Progenitor cell of endocrine pancreas (in vitro differentiated cells): ENCODE measurements at places on chromosomes 6 and 20. TPM values are rescaled to one million over a fixed set of nuclear protein-coding genes. Genes with fewer than 3 reads are reported as not detected.

- DNase-seq: no peak
These were observed 26.8 kb upstream of the DNAAF9 start for GRCh38 chr20:3434232-3434631.

DNA sequence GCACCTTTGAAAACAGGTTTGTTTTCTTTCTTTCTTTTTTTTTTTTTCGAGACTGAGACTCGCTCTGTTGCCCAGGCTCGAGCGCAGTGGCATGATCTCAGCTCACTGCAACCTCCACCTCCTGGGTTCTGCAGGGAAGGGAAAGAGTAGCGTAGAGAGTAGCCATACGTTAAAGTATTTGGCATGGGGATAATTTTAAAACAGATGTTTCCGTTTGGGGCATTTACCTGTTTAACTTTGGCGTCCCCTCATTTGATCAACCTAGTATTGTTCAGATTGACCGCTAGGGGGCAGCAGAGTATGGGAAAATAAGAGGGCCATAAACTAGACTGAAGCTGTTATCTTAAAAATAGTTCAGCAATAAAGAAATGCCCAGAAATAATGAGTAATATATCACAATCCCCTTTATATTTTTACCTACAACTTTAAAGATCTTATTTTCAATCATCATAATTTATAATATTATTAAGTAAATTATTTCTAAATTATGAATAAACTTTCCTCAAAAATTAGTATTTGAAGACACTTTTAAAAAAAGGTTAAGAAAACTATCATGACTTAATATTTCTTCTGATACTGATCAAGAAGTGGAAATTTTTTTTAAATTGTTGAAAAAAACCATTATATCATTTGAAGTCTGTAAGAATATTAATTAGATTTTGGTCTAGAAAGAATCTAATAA lies 7.6 kb upstream of the TAAR9 start:
- DNase-seq: peak; percentile 60

GRCh38 chr6:42045538-42046460 lies 4.5 kb upstream of the TAF8 start:
- DNase-seq: no peak

DNA sequence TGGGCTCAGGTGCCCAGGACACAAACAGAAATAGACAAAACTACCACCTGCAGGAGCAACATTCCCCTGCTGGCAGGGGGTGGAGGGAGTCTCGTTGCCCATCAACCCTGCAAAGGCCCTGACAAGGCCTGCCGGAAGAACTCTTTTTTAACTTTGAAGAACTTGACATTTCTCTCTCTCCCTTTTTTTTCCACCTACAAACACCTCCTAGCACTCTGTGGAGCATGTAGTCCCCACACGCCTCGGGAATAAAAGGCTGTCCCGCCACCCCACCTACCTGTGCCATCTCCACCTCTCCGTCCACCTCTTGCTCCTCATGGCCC lies 54.8 kb downstream of the GNAS-AS1 start:
- DNase-seq: no peak

DNA sequence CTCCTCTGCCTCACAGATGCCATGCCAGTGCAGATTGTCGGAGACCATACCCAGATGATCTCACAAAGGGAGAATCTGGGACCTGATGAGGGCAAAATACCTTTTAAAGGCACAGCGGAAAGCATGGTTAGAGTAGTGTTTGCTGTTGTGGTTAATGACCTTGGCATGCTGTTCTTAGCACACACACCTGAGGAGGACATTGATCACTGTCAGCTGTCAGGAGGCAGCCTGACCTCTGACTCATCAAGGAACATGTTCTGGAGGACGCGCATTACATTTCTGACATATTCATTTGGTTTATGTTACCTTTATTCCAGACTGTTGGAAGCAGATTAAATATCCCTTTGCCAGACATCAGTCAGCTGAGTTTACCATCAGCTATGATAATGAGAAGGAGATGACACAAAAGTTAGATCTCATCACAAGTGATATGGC lies 57.1 kb downstream of the GOPC start:
- DNase-seq: no peak

DNA sequence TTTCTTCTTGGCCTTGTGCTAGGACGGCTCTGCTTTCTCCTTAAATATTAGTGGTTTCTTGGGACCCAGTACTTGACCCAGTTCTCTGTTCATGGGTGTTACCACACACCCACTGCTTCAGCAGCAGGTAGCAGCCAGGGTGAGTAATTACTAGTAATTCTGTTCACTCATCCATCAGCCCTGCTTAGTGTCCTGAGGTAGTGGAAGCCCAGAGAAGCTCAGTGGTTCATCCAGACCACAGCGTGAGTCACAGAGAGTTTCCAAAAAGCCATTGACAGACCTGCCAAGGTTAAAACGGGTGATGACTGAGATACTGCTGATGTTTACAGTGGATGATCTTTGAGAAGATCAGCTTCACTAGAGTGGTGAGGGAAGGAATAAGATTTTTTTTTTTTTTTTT lies 51.7 kb upstream of the HINT3 start:
- no peak for DNase-seq

DNA sequence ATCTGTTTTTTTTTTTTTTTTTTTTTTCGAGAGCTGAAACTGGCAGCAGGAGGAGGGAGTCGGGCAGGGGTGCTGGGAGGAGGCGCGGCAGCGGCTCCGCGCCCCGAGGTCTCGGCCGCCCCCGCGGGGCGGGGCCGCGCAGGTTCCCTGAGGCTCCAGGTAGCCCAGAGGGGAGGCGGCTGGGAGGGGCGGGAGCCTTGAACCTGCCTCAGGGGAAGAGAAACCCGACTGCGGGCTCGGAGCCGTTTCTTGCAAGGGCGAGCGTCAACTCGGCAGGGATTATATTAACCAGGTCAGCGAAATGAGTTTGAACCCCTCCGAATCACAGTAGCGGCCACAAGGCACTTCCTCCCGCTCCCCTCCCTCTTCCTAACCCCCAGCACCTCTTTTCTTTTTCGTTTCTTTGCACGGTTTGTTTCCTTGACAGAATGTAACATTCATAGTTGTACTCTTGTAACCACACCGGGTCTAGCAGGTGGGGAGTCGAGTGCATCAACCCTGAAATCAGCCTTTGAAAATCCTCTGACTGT lies 2.0 kb downstream of the MYB start:
- DNase-seq: peak; percentile 15

The EPHA7 gene
- 28.9 and 32.2 TPM in 2 replicates for total RNA-seq

The REPS1 gene
- total RNA-seq: 60.3 and 64.3 TPM in 2 replicates

The LY6G6D gene
- not detected in 2 replicates for total RNA-seq
